Fibroblast of upper back skin (primary cell): ENCODE measurements at places on chromosomes 16 and 17.

DNA sequence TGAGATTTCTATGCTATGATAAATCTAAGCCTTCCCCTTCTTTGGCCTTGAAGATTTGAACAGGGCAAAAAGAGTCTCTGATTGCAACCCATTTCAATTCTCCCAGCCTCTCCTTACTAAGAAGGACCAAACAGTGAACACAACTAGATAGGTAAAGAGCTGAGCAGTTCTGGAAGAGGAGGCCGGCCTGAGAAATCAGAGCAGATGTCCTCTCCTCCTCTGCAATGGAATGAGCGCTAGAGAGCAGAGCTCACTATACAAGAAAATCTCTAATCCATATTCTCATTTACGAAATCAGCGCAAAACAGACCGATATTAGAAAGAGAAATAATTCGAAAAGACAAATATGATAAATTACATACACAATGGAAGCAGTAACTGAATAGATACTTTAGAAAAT, 124.2 kb downstream of the CDK5R1 start:
- no peak for DNase-seq

GRCh38 chr17:46121841-46122485, 71.3 kb downstream of the KANSL1 start:
- DNase-seq, result no peak

- peak; percentile 42 for DNase-seq
Measured at GRCh38 chr17:10031127-10031526, 126.1 kb upstream of the RCVRN start.

DNA sequence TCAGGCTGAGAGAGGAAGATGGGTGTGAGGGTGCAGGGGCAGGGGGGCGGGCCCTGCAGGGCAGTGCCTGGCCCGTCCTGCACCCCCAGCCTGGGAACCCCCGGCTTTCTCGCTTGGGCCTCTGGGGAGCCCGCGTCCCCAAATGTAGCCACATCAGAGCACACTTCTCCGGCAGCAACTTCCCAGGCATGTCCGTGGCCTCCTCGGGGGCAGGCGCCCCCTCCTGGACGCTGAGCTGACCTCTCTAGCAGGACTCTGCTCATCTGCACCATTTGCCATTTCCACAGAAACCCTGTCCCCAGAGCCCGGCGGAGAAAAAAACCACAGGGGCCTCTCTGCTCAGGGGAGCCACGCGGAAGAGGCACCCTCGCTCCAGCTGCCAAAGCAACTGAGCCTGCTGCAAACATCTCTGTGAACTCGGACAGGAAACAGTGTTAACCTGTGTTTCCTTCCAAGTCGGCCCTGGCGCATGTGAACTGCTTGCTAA, 63.4 kb downstream of the KLHDC4 start:
- DNase-seq, result peak; percentile 16

GRCh38 chr17:72590882-72591281, 470.1 kb downstream of the SOX9 start:
- DNase-seq, result no peak

- no peak for DNase-seq
Measured at GRCh38 chr16:75107505-75107904, 9.1 kb downstream of the LDHD start.

DNA sequence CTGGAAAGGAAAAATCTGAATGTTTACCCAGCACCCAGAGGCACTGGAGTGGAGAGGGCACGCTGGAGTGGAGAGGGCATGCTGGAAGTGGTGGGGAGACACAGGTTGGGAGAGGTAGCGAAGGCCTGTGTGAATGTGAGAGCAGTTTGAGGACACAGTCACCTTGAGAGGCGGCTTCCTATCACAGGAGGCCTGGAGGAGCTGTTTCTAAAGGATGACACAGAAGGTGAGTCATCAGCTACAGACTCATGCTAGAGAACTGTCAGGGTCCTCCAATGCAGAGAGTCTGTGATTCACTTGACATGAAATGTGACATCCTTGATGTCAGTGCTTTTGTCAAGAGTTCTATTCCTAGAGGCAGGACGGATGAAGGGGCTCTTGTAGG, 13.8 kb downstream of the CTRL start:
- peak; percentile 75 for DNase-seq

DNA sequence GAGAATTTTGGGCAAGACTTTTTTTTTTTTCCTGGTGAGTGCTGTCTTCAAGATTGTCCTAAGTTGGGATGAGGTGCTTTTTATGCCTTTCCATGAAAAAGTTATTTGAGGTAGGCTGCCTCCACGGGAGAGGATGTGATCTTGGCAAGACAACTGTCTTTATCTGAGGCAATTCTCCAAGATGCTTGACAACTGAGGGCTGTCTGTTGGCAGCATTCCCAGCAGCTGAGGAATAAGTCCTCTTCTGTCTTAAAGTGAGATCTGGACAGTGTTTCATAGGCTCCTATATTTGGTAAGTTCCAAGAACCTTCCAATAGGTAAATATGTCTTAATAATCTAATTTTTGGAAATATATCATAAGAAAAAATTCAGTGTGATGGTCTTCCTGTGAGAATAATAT, 662.0 kb downstream of the CDH11 start:
- peak; percentile 90 for DNase-seq

GRCh38 chr17:63474174-63474573, 2.7 kb upstream of the ACE start:
- DNase-seq, result no peak

GRCh38 chr16:26316683-26317464, 625.1 kb downstream of the HS3ST4 start:
- DNase-seq, result no peak
